ENCODE measurements at places on chromosomes 2 and 18.

DNA sequence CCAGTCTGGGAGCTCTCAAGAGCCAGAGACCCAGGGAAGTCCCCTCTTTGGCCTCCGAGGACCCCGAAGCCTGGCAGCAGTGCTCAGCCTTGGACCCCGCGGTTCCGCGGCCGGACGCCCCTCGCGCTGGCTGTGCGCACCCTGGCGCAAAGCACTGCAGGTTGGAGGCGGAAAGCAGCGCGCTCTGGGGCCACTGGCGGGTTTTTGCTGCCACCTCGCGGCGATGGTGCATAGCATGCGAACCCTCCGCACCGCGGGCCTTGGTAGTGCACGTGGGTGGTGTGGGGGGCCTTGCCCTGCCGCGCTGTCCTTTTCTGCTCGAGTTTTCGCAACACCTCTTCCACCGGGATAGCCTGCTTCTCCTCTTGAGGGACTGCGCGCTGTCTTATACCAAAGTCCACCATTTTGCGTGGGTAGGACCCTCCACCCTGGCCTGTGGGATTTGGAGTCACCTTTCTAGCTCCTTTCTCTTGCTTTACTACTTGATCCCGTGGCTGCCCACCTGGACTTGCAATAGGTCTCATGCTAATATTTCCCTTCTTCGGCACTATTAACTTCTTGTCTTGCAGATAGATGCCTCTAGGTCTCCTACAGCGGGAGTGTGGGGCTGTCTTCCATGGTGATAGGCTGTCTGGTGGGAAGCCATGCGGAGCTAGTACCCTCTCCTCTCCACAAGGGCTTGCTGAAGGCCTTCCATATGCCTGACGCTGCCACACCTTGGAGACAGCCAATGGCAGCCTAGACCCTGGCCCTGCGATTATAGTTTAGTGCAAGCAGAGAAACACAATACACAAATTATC is 14.3 kb downstream of the SIX3 start:
- peak; percentile 95 for DNase-seq

DNA sequence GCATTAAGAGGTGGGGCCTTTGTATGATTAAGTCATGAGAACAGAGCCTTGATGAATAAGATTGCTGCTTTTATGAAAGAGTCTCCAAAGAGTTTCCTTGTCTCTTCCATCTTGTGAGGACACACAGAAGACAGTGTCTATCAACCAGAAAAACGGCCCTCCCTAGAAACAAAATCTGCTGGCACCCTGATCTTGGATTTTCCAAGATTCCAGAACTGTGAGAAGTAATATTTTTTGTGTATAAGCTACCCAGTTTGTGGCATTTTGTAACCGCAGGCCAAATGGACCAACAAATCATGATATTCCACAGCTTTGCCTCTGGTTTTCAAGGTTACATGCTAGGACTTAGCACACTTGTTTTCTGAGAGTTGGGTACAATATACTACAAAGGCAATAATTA is 687.8 kb downstream of the TDRD15 start:
- DNase-seq, result no peak

DNA sequence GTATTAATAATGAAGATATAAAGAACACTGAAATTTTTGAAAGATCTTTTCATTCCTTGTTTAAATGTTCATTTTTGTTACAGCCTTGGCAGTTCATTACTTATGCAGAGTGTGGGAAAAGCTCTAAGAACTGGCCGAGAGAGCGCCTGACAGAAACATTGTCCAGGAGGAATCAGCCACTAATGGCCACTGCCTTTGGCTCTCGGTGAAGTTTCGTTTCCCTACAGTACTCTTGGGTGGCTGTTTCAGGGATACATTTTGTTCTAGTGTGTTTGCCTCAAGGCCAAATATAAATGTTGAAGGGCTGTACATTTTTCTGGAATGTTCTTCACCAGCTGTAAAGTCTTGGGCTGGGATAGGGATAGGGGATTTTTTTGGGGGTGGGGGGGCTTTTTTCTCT is 10.7 kb downstream of the SPTBN1 start:
- no peak for DNase-seq

DNA sequence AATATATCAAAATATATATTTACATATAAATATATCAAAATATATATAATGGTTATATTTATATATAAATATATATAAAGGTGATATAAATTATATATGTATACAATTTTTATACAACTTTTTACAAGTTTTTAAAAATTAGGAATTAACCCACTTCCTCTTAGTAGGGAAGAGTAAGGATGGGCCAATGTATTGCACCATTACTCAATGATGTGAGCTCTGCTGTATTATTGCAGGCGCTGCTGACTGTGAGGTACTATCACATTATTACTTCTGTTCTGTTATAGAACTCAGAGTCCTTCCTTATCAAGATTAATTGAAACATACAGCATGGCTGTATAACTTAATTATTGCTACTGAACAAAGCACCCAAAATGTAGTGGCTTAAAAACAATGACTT is 46.0 kb downstream of the CCDC195 start:
- no peak for DNase-seq

DNA sequence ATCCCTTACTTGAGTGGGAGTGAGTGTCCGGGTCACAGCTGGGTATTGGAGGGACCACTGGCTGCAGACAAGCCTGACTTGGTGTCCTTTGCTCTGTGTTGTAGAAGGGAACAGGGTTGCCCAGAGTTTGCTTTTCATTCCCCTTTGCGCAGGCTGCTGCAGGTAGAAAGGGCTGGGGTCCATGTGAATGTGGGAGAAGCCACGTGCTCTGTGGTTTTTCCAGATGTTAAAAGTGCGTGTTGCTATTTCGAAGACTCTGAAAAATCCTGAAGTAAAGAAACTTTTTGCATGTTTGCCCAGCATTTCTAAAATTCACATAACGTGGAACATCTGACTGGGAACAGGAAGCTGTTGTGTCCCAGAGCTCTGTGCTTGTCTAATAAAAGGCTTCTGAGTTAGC is 28.8 kb downstream of the GLI2 start:
- DNase-seq, result peak; percentile 5

GRCh38 chr2:239533569-239534316 is 132.9 kb upstream of the HDAC4 start:
- no peak for DNase-seq

GRCh38 chr18:21600526-21601410 is at the start of gene ESCO1:
TSS of gene ESCO1 (minus strand) at chr18:21600704. CDS start at chr18:21574843, 25,861 bp downstream.
- peak; percentile 96 for DNase-seq

DNA sequence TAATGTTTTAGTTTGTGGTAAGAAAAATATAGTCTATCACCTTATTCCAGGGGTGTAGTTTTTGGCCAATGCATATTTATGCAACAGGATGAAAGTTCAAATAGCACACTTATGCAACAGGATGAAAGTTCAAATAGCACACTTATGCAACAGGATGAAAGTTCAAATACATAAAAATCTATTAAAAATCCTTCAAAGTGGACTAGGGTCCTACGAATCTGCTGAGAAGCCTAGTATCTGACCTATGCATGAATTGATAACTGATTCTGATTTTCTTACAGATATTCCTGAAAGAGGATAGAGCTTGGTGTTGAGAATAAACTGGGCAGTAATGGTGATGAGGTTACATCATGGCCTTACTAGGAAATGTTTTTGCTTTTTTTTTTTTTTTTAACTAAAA is 2.8 kb downstream of the PECR start:
- no peak for DNase-seq

GRCh38 chr2:118762290-118762689 is 85.2 kb downstream of the EN1 start:
- no peak for DNase-seq

- DNase-seq, result no peak
Observed at GRCh38 chr2:241279828-241280227, 35.6 kb downstream of the HDLBP start.

DNA sequence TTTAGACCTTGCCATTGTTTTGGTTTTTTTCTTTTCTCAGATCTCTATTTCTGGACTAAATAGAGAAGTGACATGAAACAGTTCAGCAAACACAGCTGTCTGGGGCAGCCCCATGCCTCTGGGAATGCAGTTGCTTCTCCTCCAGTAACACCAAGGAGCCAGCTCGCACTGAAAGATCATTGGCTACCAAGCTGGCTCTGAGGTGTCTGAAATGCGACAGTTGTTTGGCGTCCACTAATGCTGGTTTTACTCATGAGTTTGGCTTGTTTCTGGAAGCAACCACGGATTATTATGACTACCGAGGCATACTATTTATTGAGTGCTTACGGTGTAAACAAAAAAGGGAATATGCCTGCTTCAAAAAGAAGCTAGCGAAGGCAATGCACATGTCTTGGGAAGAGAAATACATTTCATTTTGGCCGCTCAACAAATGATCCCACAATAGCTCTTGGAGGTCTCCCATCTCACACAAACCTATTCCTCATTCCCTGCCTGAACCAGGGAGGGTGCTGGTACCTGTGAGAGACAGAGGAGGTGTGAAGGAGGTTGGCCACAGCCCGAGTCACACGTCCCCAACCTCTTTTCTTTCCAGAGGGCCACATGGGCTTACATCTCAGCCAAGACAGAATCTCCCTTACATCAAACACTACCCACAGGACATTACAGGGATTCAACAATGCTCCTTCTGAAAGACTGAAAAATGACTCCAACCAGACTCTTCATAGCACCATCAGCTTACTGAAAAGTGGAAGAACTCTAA is 37.5 kb upstream of the NEB start:
- no peak for DNase-seq

GRCh38 chr2:232523682-232524597 is 2.0 kb upstream of the CHRND start:
- DNase-seq, result peak; percentile 84

GRCh38 chr2:230144355-230144754 is 75.4 kb downstream of the SP110 start:
- DNase-seq, result no peak

DNA sequence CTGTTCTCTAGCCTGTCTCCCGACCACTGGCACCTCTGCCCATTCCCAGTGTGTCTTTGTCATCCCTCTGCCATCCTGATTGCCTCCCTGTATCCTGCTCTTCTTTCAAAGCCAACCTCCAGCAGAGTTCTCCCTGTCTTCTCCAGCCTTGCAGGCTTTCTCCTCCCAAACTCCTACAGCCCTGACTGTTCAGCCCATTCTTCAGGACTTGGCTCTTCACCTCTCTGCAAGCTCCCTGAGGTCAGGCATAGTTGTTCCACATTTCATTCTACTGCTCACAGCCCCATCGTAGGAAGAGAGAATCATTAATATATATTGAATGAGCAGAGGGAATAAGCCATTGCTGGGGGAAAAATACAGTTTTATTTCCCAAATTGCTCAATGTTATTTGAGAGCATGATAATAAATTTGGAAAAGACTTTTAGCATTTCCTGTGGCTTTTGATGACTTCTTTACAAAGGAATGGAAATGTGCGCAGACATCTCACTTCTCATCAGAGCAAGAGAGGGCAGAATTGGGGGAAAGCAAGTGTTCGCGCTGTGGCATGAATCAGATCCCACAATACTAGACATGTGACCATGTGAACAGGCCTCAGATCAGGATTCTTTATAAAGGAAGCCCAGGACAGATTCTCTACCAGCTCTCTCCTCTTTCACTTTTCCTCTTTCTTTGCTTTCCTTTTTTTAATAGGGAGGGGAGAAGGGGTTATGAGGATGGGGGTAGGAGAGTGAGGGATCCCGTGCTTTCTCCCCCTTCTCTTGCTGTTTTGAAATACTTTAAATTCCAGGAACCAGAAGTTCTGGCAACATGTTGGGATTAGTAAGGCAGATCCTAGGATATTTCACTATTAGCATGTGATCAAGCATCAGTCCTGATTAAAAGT is 37.4 kb downstream of the EPAS1 start:
- no peak for DNase-seq

GRCh38 chr2:134310107-134311079 is 56.5 kb downstream of the MGAT5 start:
- no peak for DNase-seq

DNA sequence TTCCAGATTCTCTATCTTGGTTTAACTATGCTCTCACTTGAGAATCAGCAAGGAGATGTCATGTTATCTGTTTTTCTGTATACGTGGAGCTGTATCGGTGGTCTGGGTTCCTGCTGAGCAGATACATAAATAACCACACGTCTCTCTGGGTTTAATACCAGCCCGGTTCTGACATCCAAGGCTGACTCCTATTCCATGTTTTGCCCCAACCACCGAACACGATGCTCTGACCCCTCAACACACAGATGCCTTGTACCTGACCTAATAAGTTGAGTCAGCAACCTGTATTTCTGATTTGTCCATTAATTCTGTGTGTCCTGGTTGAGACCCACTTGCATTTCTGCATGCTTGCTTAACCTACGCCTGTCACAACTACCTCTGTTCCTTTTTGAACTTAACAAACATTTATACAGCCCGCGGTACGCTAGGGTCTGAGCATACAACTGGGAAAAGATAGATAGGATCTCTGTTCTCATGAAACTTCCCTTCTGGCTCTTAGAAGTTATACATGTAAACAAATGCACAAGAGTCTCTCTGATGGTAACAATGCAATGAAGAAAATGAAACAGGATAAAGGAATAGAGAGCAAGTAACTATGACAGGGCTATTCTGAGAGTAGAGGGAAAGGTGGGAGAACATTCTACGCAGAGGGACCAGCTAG is 480.4 kb downstream of the PARD3B start:
- DNase-seq, result no peak

- DNase-seq, result no peak
Observed at GRCh38 chr18:11982981-11983380, 1.7 kb downstream of the IMPA2 start.

GRCh38 chr2:199136681-199137080 is 321.1 kb downstream of the SATB2 start:
- DNase-seq, result no peak

DNA sequence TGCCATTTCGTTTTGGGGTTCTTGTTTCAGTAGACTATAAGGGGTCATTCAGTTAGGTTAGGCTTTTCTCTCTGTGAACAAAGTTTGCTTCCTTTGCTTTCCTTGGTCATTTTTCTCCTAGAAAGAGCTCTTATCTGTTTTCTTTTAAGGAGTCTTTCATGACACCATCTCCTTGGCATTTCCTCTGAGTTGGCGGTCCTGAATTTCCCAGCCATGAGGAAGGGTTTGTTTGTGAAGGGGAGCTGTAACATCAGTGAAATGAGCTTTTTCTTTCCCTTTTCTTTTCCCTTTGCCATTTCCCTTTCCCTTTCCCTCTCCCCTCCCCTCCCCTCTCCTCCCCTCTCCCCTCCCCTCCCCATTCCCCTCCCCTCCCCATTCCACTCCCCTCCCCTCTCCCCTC is 61.7 kb downstream of the MAP4K4 start:
- DNase-seq, result no peak

GRCh38 chr2:54076586-54076985 is 38.8 kb upstream of the ACYP2 start:
- no peak for DNase-seq

DNA sequence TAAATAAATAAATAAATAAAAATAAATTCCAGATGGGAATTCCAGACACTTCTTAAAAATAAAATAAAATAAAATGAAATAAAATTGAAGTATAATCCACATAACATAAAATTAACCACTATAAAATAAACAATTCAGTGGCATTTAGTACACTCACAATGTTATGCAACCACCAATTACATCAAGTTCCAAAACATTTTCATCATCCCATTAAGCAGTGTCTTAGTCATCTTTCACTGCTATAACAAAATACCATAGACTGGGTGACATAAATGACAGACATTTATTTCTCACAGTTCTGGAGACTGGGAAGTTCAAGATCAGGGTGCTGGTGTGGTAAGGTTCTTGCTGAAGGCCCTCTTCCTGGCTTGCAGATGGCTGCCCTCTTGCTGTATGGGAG is 22.6 kb upstream of the PROKR1 start:
- DNase-seq, result no peak

All from glutamatergic neuron (in vitro differentiated cells).